Activated CD4-positive, alpha-beta memory T cell treated with anti-CD3 and anti-CD28 coated beads for 36 hours (primary cell): ENCODE measurements at places on chromosomes 16 and 17. TPM values are rescaled to one million over a fixed set of nuclear protein-coding genes. Genes with fewer than 3 reads are reported as not detected.

- DNase-seq, result no peak
Observed at GRCh38 chr16:14095883-14096551, 24.9 kb downstream of the MRTFB start.

DNA sequence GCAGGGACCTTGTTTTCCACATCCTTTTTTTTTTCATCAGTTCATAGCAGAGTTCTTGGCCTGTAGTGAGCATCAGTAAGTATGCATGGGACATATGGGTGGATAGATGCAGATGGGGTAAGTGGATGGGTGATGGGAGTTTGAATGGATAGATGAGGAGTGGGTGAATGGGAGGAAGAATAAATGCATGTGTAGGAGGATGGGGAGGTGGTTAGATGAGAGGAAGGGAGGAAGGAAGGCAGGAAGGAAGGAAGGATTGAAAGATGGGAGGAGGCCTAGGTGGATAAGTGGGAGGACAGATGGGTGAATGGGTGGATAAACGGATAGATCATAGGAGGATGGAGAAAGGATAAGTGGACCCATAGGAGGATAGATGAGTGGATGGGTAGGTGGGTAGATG, 3.9 kb upstream of the BEAN1 start:
- DNase-seq, result no peak

DNA sequence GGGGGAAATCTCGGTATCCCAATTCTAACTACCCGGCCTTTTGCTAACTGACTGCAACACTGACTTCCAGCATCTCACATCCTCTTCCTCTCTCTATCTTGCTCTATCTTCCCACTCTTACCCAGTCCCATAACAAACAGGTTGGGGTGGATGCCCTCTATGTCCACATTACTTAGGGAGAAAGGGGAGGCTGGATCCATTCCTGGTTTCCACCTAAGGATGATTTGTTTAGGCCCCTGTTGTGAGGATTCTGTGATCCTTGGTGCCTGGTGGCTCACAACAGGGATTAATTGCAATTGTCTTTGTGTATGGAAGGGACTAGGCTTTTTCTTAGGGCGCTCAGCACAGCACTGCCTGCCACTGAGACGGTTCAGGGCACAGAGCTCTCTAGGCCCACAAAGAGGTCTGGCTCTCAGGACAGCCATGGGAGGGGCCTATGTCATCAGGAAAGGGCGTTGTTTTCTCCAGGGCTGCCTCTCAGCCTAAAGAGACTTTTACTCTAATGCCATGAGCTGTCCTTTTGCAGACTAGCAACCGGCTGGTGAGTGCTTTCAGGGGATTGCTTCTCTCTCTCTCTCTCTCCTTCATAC, 612.1 kb upstream of the SALL1 start:
- DNase-seq, result no peak

The LRRC37A3 gene
- total RNA-seq, result 8.5 TPM

The SPN gene
- total RNA-seq, result 114 TPM

DNA sequence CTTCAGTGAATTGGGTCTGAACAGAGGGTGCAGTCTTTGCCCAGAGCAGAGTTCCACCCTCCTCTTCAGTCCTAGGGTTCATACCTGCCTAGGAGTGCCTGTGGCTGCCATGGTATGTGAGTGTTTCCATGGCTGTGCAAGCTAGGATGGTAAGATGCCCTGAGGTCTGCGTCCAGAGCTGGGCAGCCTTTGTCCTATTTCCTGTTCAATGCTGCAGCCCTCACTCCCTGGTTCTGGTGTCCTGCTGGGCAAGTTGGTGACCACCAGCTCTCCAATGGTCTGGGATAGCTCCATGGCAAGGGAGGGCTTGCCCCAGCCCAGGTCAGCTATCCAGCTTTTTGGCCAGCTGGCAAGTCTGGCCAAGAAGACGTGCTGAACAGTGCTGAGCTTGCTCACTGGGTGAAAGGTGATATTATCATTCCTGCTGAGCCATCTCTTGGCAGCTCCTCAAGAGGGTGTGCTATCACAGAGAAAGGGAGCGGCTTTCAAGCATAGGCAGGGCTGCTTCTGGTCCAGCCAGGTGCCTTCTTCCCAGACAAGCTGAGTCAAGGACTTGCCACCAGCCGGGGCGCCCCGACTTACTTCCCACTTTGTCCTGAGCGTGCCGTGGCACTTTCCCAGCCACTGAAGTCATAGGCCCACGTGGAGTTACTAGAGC, 13.0 kb upstream of the NFATC3 start:
- DNase-seq, result no peak

The SLC5A10 gene
- total RNA-seq, result not detected

The TMEM204 gene
- 15.5 TPM for total RNA-seq

- no peak for DNase-seq
Observed at GRCh38 chr16:52440248-52440647, 106.7 kb downstream of the TOX3 start.

The USP36 gene
- 71.2 TPM for total RNA-seq

GRCh38 chr17:78555746-78556401, 21.3 kb downstream of the DNAH17 start:
- DNase-seq, result no peak

- DNase-seq, result peak; percentile 58
Observed at GRCh38 chr17:4739122-4740024, at the start of the genes CXCL16 and ZMYND15. CXCL16 (minus strand) TSS chr17:4739928; CDS start chr17:4739339, 589 bp downstream. ZMYND15 (plus strand) TSS chr17:4739833; CDS start chr17:4740549, 716 bp downstream.

The CLEC18B gene
- not detected for total RNA-seq

The CES1 gene
- total RNA-seq, result 0.63 TPM
